Hematopoietic multipotent progenitor cell treated with erythropoietin and hydrocortisone succinate and interleukin-3 and kit ligand, for 15 days (in vitro differentiated cells): ENCODE measurements at places on chromosomes 2 and 18.
A peak's percentile ranks its signal among the peaks of the same experiment; 100 is the strongest.

- no peak for DNase-seq
Observed at GRCh38 chr2:24432121-24432520, 58.9 kb upstream of the NCOA1 start.

DNA sequence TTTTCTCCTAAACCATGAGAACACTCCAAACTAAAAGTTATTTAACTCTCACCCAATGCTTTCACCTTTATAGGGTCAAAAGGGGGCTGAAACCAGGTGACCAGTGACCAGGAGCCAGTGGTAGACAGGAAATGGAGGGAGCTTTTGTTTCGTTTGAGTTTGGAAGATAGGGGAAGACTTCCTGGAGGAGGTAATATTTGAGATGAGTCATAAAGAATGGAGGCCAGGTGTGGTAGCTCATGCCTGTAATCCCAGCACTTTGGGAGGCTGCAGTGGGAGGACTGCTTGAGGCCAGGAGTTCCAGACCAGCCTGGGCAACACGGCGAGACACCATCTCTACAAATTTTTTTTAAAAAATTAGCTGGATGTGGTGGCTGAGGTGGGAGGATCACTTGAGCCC lies 8.5 kb downstream of the FAM161A start:
- DNase-seq: no peak

GRCh38 chr2:166042356-166042755 lies 85.5 kb downstream of the SCN1A start:
- DNase-seq: no peak

- no peak for DNase-seq
Observed at GRCh38 chr2:127101048-127101611, 5.8 kb downstream of the BIN1 start.

- no peak for DNase-seq
Observed at GRCh38 chr2:67790622-67791021, 272.2 kb downstream of the C1D start.

GRCh38 chr2:10661846-10662245 lies 27.9 kb downstream of the NOL10 start:
- DNase-seq: no peak

DNA sequence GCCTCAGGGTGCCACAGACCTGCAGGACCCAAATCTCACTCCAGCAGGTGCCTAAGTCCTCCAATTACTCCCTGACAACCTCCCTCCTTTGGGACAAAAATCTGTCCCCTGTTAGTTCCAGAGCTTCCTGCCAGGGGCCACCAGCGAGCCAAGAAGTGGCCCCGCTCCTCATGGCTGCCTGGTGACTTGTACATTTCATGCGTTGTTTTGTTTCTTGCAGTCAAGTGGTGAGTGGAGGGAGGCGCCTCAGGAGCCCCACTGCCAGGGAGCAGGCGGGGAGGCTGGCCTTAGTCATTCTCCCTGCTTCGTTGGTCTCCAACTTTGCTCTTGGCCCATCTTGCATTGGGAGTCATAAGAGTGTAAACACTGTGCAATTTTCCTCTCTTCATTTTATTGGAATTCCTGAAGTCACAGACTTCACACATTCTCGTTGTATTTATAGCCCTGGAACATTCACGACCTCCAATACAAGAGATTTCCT lies 81.3 kb downstream of the KCNF1 start:
- DNase-seq: no peak

DNA sequence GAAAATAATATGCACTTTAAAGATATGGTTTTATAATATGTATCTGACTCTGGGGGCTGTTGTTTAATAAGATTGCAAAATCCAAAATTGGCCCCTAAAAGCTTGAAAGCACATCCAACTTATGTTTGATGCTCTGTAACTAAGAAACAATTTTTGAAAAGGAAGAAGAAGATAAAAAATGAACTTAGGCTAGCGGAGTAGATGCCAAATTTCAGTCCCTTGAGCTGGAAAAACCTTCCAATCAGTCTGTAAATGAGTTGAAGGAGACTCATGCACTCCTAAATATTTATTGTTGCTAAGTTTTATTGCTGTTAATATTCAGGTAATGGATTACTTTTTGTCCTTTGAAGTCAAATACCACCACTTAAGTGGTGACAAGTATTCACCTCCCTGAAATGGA lies 465.0 kb downstream of the ZEB2 start:
- no peak for DNase-seq

- peak; percentile 7 for DNase-seq
Observed at GRCh38 chr2:222057347-222058073, 241.3 kb downstream of the PAX3 start.

- DNase-seq: no peak
Observed at GRCh38 chr2:9539531-9539930, 16.1 kb downstream of the ADAM17 start.

GRCh38 chr2:26859622-26860021 lies 11.7 kb downstream of the DPYSL5 start:
- no peak for DNase-seq

- DNase-seq: no peak
Observed at GRCh38 chr2:11133238-11133935, 21.9 kb upstream of the SLC66A3 start.

DNA sequence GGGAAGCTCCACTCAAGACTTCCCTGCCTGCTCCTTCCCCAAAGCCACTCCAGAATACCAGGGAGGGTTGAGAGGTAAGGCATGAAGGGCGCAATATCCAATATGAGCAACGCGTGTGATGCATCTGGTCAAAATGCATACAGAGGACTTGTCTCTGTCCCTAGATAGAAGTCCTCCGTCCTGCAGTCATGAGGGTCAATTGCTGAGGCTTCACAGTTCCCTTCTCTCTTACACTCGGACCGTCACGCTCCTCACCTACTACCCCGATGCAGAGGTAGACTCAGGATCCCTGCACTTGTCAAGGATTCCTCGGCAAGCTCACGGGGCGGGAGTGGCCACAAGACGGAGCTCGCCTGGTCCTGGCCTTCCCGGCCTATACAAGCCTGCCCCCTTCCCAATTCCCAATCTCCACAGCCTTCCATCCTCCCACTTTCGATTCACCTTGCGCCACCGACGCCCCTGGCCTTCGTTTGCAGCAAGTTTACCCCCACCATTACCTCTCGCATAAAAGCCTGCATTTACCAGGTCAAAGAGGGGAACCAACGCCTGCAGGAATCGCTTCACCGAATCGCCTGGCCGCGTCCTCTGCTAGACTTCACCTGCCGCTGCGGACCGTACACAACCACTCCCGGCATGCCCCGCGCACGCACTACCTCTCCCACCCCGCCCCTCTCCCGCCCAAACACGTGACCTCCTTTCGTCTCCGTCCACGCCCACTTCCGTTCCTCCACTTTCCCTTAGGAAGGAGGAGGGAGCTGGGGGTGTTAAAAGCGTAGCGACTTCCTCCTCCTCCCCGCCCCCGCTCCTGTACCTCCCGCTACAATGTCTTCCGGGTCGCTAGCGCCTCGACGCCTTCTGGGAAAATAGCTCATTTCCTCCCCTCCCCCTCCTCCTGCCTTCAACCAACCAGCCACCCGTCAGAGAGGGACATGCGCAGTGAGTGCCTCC lies at the start of gene ORC4:
Gene ORC4, minus strand, starts transcription at position 627 of the 948 bp plus-strand sequence. CDS start 44,779 bp downstream, outside the sequence.
- DNase-seq: peak; percentile 100

GRCh38 chr2:238688193-238689153 lies 159.4 kb upstream of the TWIST2 start:
- DNase-seq: no peak

DNA sequence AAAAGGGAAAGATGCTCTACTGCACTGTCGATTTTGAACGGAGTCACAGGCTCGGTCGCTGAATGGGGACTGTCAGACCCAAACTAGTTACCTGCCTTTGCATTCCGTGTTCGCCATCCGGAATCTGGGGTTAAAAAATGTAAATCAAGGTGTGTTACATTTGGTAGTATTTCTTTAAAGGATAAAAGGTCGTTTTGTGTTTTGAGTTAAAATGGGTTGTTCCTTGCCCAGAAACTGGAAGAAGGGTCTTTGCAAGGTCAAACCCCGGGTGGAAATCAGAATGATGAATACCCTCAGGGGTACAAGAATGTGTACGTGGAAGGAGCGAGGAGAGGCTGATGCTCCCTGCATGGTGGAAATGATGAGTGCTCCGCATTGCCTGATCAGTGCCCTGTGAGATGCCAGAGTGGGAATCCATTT lies 1.0 kb downstream of the VSNL1 start:
- no peak for DNase-seq

DNA sequence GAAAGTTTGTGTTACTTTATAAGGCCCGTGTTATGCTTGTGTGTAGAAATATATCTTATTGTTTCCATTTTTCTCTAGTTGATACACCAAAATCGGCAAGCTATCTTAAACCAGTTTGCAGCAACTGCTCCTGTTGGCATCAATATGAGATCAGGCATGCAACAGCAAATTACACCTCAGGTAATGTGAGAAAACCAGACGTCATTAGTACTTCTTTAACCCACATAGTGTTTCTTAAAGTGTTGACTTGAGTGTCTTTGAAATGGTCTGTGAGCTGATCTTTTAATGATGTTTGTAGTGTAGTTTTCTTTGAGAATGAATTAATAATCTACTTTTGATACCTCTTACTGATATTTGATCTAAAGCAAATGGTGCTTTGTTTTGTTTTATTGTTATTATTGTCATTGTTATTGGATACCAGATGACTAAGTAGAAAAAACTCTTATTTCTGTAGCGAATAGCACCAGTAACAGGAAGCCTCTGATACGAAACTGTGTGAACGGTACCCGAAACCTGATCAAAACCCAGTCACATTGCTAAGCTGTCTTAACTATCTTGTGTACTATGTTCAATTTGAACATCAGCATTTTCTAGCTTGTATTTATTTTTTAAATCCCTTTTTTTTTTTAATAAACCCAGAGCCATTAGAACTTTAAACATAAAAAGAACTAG lies 53.7 kb downstream of the PTRHD1 start:
- no peak for DNase-seq

DNA sequence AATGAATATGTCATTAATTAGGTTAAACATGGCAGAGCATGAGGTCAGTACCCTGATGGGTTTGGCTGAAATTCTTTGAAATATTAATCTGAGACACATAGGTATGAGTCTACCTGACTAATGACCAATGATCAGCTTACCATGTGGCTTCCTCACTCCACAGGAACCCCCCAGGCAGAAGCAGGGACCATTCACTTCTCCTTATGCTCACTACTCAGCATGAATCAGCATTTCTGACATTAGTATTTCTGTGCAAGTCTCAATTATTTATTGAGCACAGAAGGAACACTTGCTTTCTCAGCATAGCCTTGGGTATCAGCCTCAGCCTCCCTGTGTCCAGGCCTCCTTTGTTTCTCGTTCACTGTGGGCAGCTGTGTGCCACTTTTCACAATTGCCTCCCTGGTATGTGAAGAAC lies 9.3 kb upstream of the KCNE4 start:
- DNase-seq: no peak

DNA sequence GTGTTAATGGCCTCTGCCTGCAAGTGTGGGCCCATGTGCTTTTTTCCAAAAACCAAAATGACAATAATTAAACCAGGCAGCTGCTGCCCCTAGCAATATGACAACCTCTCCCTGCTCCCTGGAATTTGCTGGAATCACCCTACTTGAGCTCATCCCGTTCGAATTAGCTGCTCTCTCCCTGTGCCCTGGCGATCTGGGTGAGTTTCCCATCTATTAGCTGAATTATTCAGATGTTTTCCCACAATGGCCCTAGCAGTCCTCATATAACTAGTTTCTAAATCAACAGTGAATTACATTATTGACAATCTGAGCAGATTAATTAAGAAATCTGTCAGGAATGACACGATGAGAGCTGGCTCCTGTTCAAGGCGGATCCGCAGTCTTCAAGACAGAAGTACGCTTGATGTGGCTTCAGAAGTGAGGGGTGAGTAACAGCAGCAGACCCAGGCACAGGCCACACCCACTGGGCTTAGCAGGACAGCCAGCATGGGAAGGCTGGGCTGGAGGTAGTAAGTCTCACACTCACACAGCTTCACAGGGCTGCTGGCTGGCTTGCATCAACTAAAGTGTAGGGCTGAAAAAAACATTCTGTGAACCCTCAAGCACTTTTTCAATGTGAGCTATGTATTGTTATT lies 366.2 kb upstream of the ID2 start:
- DNase-seq: no peak

GRCh38 chr18:59900222-59901128 lies 679 bp downstream of the PMAIP1 start:
- DNase-seq: peak; percentile 56

- no peak for DNase-seq
Observed at GRCh38 chr2:197869501-197870111, 65.2 kb downstream of the PLCL1 start.

DNA sequence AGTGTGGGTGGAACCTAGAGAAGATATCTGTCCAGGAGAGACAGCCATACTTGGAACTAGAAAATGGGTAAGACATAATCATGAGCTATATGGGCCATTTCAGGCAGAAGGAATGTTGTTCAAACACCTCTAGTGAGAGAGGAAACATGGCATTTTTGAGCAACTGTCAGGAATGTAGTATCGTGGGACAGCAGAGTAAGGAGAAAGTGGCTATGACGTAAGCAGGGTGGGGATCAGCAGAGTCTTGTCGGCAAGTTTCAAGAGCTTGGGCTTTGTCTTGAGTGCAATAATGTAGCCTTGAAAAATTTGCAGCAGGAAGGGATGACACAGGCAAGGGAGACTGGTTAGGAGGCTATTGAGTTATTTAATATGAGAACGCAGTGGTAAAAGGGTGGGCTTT lies 20.4 kb downstream of the SERPINB7 start:
- no peak for DNase-seq

DNA sequence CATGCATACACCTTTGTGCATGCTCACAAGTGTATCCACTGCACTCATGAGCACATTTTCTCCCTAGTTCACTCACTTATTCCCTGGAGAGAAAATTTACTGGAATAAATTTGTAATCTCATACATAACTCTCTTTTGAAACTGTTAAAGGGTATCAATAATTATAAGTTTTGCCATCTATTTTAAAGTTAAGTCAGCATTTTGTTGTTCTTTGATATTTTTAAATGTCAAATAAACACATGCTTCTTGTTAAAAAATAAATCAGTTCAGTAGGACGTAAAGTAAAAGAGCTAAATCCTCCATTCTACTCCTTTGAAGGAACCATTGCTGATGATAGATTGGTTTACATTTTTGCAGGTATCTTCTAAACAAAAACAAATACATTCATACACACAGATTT lies 522.1 kb downstream of the NR4A2 start:
- DNase-seq: no peak

- DNase-seq: no peak
Observed at GRCh38 chr2:227491386-227491785, 19.4 kb downstream of the AGFG1 start.

DNA sequence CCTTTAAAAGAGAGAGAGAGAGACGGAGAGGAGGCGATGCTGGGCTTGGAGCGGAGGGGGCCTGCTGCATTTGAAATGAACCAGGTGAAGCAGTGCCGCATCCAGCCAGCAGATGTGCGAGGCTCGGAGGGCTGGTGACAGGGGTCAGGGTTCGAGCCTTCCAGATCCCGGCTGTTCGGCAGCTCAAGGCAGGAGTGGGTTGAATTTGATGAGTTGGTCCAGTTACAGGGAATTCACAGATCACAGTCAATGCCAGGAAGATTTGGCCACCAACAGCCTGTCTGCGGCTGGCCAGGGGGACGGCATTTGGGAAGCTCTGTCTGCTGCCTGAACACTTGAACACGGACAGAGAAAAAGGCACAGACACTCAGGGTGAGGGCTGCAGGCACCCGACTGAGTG lies 48.6 kb downstream of the PTGR3 start:
- DNase-seq: no peak

- DNase-seq: no peak
Observed at GRCh38 chr18:10399465-10399864, 55.0 kb upstream of the APCDD1 start.
